ENCODE measurements at places on chromosomes 7 and 10.

- DNase-seq, result no peak
Observed at GRCh38 chr7:32502728-32503127, 7.4 kb downstream of the AVL9 start.

DNA sequence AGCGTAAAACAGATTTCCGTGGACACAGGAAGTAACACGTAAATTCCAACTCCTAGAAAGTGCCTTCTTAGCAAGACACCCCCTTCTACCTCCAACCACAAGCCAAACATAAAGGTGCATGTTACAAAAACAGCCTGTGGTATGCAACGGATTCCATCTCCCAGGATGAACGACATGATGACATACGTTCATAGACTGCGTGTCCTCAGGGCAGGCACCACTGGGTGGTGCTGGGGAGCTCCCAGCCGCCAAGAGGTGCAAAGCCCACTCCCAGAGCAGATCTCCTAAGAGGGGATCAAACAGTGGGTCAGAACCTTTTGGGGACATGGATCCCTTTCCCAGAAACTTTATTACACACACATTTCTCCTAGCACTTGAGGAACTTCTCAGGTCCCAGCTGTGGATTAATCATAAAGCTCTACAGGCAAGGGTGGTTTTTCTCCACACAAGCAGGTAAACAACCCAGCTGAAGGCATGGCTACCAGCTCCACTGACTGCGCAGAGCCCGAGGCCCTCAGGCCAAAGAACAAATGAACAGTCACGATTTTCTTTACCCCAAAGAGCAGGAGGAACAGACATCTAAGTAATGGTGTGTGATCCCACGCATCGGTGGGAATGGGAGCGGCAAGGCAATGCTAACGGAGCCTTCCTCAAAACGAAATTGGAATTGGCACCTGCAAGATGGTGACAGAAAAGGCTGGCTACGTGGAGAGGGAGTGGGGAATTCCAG lies 13.8 kb downstream of the PSAP start:
- no peak for DNase-seq

DNA sequence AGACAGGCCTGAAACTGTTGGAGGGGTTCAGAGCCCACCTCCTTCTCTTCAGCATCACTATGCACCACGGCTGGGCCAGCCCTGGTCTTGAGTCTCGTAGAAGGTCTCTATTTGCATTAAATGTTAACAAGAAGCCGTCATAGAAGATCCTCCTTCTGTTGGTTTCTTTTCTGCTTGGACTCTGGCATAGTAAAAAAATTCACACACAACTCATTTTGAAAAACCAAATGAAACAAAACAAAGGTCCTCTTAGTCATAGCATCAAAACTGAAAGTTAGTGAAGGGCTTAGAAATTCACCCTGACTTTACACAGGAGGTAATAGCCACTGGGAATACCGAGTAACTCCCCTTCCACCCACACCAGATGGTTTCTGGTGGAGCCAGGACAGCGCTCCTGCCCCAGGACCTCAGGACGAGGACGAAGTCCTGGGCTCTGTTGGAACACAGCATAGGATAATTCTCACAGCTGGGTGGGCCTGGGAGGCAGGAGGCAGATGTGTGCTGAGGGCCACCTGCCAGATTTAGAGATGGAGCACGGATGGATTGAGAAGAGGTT lies 248.4 kb upstream of the KLF6 start:
- DNase-seq, result no peak

DNA sequence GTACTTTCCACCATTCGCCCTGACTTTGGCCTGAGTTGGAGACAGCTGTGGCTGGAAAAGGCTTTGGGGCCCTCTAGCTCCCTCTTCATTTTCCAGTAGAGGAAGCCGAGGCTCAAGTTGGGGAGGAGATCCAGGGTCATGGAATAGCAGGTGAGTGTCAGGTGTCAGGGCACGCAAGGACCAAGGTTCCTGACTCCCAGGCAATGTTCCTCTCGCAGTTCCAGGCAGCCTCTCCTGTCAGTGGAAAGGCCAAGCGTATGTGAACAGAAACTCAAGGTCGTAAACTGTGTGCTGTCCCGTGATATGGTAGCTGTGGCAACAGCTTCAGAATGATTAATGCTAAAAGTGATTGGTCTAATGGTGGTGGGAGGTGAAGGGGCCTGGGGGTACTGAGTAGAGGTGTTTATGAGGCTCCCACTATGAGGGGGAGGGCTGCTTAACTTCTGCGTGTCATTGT lies 13.2 kb downstream of the ADAMTS14 start:
- no peak for DNase-seq

- no peak for DNase-seq
Observed at GRCh38 chr7:99072126-99072525, 71.8 kb downstream of the SMURF1 start.

GRCh38 chr10:80068270-80068669 lies 10.2 kb upstream of the TMEM254 start:
- no peak for DNase-seq

- DNase-seq, result no peak
Observed at GRCh38 chr7:22094413-22095342, 149.0 kb upstream of the CDCA7L start.

DNA sequence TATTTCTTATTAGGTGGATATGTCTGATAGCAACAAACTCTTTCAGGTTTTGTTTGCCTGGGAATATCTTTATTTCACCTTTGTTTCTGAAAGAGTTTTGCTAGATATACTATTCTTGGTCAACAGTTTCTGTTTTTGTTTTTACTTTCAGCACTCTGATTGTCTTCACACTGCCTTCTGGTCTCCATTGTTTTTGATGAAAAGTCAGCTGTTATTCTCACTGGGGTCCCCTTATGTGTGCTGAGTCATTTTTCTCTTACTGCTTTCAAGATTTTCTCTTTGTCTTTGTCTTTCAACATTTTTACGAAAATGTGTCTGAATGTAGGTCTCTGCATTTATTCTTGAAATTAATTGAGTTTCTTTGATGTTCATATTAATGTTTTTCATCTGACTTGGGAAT lies 15.2 kb upstream of the RASSF4 start:
- DNase-seq, result no peak

GRCh38 chr10:24771943-24772694 lies 48.4 kb upstream of the ARHGAP21 start:
- no peak for DNase-seq

DNA sequence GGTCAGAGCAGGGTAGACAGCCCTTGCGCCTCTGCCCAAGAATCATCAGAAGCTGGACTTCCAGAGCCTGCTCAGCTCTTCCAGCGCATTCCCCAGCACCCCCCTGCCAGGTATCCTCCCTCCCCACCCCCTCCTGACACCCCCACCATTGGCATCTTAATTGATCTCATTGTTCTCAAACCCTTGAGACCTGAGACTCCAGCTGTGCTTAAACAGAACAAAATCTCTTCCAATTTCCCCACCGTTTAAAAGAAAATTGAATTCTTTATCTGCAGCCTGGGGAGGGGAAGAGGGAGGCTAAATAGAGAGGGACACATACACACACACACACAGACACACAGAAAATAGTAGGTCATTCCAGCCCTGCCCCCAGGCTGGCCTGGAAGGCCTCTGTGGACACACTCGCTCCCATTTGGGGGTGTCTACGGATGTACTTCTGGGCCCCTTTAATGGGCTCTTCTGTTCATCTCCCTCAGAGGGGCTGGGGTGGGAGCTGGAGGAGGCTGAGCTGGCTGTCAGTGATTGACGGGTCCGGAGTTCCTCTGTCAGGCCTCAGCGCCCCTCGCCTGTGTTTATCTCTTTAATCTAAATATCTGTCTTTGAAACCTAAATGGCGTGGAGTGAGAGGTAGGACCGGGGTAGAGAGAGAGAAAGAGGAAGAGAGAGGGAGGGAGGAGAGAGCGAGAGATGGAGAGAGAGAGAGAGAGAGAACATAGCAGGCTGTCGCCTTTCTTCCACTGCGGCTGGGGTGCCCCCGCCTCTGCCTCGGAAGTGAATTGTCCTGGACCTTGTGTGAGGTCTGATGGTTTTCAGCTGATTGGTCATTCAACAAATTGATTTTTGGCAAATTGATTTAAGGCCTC lies 61.7 kb downstream of the C10orf105 start:
- no peak for DNase-seq

DNA sequence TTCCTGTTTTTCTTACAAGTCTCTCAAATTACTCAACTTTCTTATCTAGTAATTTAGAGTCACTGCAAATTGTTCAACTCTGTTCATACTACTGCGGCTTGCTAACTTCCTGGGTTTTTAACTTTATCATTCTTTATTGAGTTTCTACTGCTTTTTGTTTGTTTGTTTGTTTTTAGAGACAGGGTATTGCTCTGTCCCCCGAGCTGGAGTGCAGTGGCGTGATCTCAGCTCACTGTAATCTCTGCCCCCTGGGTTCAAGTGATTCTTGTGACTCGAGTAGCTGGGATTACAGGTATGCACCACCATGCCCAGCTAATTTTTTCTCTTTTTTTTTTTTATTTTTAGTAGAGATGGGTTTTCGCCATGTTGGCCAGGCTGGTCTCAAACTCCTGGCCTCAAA lies 182.9 kb downstream of the TSPAN12 start:
- DNase-seq, result no peak

DNA sequence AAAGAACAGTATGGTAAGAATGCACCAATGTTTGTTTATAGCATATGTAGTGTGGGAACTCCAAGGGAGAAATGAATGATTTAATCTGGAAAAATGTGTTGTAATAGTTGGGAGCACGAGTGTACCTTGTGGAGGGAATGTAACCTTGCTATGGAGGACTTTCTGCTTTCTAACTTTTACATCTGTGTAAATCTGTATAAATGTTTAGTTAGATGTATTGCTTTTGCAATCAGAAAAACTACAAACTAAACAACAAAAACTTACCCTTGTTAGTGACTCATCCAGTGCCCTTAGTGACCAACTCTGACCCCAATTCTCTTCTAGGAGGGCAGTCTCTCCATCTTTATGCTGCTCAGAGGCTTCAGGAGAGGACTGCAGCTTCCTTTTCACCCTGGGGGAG lies 89.3 kb downstream of the CCNY start:
- no peak for DNase-seq

DNA sequence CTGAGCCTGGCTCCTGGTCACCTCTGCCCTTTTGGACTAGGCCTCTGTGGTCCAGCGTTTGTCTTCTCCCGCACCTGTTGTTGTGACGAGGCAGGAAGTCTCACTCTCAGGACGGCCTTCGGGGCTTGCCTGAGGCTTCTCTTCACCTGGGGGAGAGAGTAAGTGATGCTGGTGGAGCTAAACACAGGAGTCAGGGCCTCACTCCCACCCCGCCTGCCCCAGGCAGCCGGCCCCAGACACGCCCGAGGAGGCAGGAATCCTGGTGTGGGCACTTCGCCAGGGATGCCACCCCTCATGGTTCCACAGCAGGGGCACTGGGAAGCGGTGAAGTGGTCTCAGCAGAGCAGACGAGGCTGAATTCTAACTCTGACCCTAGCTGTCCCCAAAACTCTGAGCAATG lies 42.4 kb downstream of the IL2RA start:
- DNase-seq, result no peak

GRCh38 chr10:110842326-110842904 lies 29.3 kb upstream of the PDCD4 start:
- DNase-seq, result no peak

DNA sequence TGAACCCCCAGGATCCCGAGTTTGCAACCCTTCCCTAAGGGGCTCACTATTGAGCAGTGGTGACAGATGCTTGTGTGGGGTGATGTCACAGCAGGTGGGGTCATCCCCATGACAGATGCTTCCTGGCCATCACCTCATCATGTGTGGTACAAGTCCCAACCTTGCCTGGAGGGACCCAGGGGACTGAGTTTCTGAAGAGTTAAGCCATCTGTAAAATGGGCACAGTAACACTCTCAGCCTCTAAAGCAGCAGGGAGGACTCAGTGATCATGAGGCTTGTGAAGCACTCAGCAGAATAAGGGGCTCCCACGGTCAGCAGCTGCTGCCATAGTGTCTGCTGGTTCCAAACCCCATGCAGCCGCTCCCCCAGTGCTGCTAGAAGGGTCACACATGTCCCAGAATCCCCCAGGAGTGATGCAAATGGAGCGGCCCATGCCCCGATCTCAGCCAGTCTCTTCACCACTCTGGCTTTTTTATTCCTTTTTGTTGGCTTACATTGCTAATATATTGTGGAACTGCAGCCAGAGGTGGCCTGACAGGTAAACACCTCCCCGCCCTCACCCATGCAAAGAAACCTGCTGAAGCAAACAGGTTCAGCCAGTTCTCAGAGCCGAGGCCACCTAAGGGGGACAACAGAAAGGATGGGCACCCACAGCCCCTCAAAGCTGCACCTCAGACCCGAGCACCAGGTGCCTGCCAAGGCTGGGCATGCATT lies 102.1 kb upstream of the PDGFA start:
- no peak for DNase-seq

DNA sequence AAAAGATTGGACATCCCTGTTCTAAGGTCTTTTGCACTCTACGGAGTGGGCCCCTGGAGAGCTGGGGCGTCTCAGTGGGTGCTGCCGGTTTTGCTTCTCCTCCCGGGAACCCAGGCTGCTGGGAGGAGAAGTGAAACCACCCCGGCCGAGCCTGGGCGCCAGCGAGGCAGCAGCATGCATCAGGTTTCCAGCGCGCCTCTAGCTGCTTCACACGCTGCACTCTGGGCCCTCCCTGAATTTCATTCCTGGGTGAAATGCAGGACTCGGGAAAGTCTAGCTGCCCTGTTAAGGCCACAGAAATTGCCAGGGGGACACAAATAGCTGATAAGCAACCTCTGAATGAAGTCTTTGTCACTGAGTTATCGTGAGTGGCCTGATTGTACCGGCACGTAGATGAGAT lies 127.4 kb downstream of the TRRAP start:
- DNase-seq, result no peak

DNA sequence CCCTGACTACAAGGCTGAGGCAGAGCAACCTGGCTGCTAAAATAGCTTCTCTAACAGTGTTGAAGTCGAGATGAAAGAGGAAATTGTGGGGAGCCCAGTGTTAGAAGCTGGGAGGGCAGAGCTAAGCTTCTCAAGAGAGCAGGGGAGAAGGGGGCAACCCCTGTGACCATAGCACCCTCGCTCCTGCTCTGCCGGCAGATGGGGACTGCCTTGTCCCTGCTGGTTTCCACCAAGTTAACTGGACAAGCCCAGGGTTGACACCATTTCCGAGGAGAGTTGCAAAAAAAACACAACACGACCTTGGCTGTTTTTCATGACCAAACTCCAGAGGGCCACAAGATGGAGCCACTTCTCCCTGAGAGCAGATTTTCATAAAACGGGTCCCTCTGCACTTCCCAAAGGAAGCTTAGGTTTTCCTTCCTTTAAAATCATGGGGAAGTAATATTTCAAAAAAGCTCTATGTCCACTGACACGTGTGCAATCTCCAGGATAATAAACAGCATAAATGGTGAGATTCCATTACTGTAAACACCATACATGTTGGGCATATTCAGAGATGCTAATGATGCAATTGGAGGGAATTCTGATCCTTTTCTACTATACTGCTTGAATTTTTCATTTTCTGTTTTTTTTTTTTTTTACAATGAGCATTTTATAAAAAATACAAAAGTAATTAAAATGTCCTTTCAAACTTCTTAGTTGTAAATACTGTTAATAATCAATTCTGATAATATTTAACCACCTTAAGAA lies 140.4 kb downstream of the PIP4K2A start:
- DNase-seq, result no peak

GRCh38 chr7:68133045-68133444 lies 1136.4 kb downstream of the TYW1 start:
- no peak for DNase-seq

DNA sequence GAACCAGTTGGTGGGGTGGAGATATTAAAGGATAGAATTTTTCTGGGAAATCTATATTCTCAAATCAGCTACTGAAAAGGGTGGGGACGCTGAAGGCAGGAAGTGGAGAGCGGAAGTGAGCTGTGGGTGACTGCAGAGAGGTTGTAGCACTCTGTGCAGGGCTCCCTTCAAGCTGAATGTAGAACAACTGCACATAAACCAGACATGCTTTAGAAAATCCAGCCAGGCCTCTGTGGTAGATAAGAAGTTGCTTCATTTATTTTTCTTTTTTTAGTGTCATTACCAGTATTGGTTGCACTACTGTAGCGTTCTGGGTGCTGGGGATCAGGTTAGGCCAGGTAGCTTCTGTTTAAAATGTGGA lies 127.8 kb downstream of the CELF2 start:
- DNase-seq, result no peak

All from cortex of kidney (tissue), 1 donor.